ENCODE measurements at places on chromosomes 1 and 21. TPM values are rescaled to one million over a fixed set of nuclear protein-coding genes. Genes with fewer than 3 reads are reported as not detected.
A peak's percentile ranks its signal among the peaks of the same experiment; 100 is the strongest.

DNA sequence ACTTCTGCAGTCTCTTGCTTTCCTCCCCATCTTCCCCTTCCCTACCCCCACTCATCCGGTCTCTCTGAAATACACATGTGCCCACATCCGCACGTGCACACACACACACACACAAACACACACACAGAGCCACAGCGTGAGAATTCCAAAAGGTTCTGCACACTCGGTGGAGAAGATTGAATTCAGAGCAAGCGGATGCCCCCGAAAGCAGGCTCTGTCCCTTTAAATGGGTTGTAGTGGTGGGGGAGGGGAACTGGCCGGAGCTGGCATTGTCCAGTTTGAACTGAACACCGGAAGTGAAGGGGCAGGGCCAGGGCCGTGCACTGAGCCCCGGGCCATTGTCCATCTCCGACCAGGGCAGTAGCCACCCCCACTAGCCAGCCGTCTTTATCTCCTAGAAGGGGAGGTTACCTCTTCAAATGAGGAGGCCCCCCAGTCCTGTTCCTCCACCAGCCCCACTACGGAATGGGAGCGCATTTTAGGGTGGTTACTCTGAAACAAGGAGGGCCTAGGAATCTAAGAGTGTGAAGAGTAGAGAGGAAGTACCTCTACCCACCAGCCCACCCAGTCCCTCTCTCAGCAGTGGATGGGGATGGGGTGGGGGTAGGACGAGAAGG is 1.3 kb upstream of the LIN28A start:
- H3K4me1 ChIP-seq: peaks cover 35% of the 10 kb centered on the region
- peaks cover 4% of the 10 kb centered on the region for H3K27me3 ChIP-seq
- no peaks in the 10 kb centered on the region for H3K36me3 ChIP-seq
- H3K27ac ChIP-seq: no peak overlapping the region
- no peak for DNase-seq
- peak overlapping the region; percentile 54 for H3K4me3 ChIP-seq

- no peaks in the 10 kb centered on the region for H3K27me3 ChIP-seq
- H3K4me1 ChIP-seq: no peaks in the 10 kb centered on the region
- no peak for DNase-seq
- no peak overlapping the region for H3K4me3 ChIP-seq
- H3K27ac ChIP-seq: no peak overlapping the region
Observed at GRCh38 chr1:73755649-73756048, 442.3 kb downstream of the LRRIQ3 start.

- no peaks in the 10 kb centered on the region for H3K27me3 ChIP-seq
- H3K4me3 ChIP-seq: no peak overlapping the region
- no peak for DNase-seq
- no peaks in the 10 kb centered on the region for H3K4me1 ChIP-seq
Observed at GRCh38 chr1:81453367-81453703, 347.4 kb upstream of the ADGRL2 start.

MPL gene
- total RNA-seq: not detected

GRCh38 chr1:14698314-14698713 is 99.8 kb downstream of the KAZN start:
- H3K4me3 ChIP-seq: no peak overlapping the region
- no peaks in the 10 kb centered on the region for H3K4me1 ChIP-seq
- DNase-seq: no peak
- H3K27me3 ChIP-seq: no peaks in the 10 kb centered on the region

ALX3 gene
- not detected for total RNA-seq

GRCh38 chr1:152663098-152663497 is at the start of gene LCE2D:
LCE2D (plus strand) TSS chr1:152663380; CDS start chr1:152664106, 726 bp downstream.
- no peak for DNase-seq
- no peaks in the 10 kb centered on the region for H3K4me1 ChIP-seq
- no peak within 1 kb of the TSS for H3K4me3 ChIP-seq
- H3K27me3 ChIP-seq: peaks cover 14% of the 10 kb centered on the region

- H3K27ac ChIP-seq: no peak overlapping the region
- no peaks in the 10 kb centered on the region for H3K27me3 ChIP-seq
- H3K4me3 ChIP-seq: no peak overlapping the region
- H3K4me1 ChIP-seq: peaks cover 3% of the 10 kb centered on the region
Observed at GRCh38 chr1:160993544-160994193, 27.3 kb downstream of the F11R start.
